ENCODE measurements at places on chromosomes 2 and 18. TPM values are rescaled to one million over a fixed set of nuclear protein-coding genes. Genes with fewer than 3 reads are reported as not detected.

Gene SMC6
- total RNA-seq, result 24.4 TPM

DNA sequence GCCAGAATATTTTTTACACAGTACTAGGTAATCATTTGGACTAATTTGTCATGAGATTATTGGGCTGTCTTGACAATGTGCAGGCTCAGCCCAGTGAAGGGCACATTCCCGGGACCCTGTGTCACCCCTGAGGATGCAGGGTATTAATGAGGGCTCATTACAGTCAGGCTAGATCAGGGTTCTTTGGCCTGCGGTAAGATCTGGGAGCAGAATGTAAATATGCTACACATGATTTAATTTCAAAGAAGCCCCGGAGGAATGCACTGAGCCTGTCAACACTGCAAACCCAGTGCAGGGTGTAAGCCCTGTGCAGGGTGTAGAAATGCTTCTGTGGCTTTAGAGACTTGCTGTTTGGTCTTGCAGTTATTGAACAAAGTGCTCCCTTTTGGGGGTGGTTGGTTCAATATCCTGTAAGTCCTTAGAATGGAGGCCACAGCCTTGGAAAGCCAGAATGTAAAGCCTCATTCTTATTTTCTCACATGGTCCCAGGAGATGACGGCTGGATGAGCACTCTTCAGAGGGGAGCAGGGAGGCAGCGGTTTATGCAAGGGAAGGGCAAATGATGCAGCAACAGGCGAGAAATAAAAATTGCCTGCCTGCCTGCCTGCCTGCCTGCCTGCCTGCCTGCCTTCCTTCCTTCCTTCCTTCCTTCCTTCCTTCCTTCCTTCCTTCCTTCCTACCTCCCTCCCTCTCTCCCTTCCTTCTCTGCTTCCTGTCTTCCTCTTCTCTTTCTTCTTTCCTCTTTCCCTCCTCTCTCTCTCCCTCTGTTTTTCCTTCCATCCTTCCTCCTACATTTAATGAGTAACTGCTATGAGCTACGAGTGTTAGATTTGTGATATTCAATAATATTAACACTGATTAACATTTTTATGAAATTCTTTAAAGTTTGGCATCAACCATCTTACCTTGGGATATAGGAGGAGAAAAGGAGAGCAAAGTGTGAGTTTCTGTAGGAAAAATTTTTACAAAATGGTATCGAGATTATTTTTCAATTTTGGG, 148.8 kb downstream of the VAPA start:
- no peak for ATAC-seq

Gene KIF1A
- 0.12 TPM for total RNA-seq

DNA sequence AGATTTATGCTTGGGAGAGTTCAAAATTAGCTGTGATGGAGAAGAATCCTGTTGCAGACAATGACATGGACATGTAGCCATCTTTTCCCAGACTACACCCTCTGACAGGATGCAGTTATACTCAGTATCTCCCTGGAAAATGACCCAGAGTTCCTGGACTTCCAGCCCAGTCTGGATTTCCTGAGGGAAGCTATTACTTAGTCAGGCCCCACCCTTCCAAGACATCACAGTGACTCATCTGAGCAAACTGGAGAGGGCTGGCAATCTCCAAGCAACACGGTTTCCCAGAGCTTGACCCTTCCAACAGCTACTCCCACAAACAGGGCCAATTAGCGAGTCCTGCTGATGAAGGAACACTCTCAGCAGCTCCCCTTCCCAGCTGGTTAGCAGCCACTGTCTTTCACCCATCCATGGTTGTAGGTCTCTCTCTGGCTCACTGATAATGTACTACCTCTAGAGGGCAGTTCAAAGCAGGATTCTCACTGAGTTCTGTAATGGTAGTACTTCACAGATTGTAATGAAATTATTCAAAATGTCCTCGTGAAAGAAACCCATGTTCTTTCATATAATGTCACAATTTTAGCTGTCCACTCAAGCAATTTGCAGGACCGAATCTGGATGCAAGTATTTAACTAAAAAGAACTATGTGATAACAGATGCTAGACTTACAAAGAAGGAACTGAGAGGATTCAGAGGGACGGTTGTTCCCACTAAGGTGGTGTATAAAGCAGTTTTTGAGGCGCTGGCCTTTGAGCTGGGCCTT, 110.2 kb downstream of the MDH1 start:
- peak; percentile 91 for ATAC-seq

DNA sequence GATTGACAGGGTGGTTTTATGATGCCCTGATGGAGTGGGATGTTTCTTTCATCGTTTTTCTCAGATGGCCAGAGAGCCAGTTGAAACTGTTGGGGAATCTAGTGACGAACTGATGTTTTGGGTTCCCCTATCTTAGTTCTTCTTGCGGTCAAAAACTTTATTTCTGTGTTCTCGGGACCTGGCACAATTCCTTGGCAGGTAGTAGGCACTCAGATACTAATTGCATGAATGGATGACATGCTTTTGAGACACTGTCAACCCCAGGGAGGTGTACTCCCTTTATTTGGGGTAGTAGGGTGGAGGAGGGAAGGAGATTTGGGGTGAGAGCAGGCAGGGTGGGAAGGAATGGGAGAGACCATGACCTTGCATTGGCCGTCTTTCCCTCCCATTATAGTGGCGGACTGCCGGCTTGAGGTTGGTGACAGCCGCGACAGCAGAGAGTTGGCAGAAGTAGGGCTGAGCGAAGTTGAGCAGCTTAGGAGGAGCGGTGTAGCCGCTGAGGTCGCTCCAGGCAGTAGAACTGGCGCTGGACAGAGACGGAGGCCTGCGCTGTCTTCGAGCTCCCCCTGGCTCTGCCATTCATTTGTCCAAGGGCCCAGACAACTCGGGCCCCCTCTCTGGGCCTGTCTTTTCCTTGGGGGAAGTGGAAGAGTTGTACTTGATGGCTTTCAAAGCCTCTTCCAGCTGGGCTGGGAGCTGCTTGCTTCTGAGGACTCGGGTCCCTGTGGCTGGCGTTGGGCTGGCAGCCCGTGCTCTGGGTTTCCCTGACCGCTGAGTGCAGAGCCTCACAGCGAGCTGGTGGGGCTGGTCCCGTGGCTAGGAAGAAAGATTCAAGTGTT, 2.6 kb downstream of the TET3 start:
- ATAC-seq, result no peak

Gene PFN4
- total RNA-seq, result 0.24 TPM

- ATAC-seq, result no peak
Observed at GRCh38 chr18:75364512-75365253, 62.8 kb downstream of the SMIM21 start.

- ATAC-seq, result no peak
Observed at GRCh38 chr2:195445639-195446038, 211.4 kb upstream of the SLC39A10 start.

Gene CDH2
- not detected for total RNA-seq

DNA sequence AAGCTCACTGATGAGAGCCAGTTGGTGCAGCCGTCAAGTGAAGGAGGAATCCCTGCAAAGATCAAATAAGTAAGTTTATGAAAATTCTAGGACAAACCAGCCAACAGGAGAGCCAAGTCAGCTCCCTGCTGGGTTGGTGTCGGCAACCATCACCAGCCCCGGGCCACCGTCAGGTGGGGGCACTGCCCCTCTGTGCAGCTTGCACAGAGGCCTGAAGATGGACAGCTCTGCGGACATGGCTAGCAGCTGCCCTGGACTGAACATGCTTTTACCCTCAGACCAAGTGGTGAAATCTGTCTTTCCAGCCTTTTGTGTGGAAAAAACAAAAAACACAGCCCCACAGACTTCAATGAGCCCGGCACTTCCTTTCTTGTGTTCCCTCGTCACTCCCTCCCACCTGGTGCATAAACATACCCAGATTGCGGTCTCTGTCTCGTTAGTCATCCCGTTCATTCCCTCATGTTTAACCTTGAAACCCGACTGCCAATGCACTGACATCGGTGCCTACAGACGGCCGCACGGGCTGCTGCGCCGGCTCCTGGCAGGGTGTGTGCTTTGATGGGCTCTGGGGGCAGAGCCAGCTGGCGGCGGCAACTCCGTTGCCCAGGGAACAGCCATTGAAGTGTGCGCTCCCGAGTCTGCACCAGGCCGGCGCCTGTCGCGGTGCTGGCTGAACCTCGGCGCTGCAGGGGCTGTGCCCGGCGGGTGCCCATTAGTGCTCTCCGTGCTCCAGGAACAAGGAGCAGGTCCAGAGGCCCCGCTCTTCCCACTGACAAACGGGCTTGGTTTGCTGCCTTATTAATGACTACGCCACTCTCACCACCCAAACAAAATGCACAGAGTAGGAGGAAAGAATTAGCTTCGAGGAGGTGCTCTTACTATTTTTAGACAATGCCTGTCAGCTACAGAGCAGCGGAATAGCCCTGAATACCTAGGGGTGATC, 95.3 kb downstream of the EIPR1 start:
- peak; percentile 67 for ATAC-seq

DNA sequence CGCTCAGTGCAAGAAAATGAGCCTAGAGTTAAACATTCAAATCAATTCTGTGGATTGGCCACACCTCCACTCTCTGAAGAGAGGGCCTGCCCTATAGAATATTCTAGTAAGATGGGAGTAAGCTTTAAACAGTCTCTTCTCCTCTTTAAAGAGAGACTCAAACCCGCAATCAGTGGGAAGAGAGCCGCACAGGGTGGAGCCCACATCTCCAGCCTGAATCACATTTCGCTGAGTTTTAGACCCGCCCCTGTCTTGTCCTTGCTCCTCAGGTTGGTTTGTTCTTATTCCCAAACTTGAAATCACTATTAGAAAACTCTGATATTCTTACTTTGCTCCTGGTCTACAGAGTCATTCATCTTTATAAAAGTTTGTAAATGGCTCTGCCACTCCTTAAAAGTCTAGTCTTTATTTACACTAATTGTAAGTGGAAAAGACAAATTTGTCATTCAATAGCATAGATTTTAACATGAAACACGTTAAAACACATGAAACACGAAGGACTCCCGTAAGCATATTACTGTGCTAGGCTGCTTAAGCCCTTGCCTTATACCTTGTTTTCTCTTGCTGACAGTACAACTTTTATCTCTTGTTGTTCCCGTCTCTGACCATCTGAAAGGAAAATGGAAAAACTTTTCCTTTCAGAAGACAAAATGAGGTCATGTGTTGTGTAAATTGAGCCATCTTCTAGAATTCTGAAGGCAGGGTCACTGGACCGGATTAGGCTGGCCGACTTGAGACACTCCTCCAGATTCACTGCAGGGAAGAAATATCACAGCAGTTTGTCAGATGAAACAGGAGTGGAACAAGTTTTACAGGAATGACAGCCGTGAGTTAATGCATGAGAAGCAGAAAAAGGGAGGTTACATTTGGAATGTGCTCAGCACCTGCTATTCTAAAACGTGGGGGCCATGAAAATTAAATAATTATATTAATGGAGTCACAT, 5.6 kb downstream of the DSC1 start:
- ATAC-seq, result peak; percentile 92

- peak; percentile 63 for ATAC-seq
Observed at GRCh38 chr18:35410561-35410960, 33.4 kb upstream of the ZNF396 start.
